ENCODE measurements at places on chromosomes 1 and 21. TPM values are rescaled to one million over a fixed set of nuclear protein-coding genes. Genes with fewer than 3 reads are reported as not detected.

DNA sequence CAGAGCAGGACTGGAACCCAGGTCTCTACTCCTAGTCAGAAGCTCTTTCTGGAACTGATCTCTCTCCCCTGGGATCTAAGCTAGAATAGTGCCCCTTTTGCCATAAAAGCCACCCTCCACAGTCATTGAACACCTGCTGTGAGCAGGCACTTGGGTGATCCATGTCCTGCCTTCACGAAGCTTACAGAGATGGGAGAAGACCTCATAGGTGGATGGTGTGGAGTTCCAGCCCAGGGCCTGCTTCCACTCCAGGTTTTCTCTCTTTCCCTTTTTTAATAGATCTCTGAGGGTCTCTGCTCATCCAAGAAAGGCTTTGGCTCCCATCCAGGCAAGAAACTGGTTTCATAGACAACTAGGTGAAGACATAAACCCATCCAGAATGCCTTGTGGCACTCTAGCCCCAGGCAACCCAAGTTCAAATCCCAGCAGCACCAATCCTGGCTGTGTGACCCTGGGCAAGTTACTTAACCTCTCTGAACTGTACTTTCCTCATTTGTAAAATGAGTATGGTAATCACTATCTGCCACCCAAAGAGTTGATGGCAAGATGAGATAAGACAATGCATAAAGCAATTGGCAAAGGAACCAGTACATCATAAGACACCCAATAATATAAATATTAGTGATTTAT lies 46.4 kb upstream of the TMEM51 start:
- H3K4me1 ChIP-seq: no peaks in the 10 kb centered on the region
- no peaks in the 10 kb centered on the region for H3K36me3 ChIP-seq
- H3K4me3 ChIP-seq: no peak overlapping the region
- DNase-seq: no peak

- H3K36me3 ChIP-seq: no peaks in the 10 kb centered on the region
- H3K4me3 ChIP-seq: no peak overlapping the region
- H3K27me3 ChIP-seq: no peaks in the 10 kb centered on the region
- H3K4me1 ChIP-seq: no peaks in the 10 kb centered on the region
Observed at GRCh38 chr21:38479641-38480525, 18.4 kb downstream of the ERG start.

DNA sequence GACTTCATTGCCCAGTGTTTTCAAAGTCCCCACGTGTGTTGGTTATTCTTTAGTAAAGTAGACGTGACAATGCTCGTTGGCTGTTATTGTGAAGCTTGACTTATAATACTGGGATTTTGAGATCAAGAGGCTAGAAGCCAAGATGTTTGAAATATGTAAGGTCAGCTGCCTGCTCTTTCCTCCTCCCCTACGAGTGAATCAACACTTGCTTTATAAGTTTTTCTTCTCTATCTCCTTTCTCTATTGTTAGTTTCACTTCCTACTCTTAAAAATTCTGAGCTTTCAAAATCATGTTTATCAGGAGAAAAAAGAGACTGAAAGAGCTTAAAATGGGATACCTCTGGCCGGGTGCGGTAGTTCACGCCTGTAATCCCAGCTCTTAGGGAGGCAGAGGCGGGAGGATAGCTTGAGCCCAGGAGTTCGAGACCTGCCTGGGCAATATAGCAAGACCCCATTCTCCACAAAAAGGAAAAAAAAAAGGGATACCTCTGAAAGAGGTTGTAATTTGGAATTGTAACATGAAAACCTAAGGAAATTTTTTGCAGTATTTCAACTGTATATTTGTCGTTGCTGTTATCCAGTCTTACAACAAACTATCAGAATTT lies 72.0 kb downstream of the EPB41 start:
- no peak overlapping the region for H3K27ac ChIP-seq
- peaks cover 8% of the 10 kb centered on the region for H3K4me1 ChIP-seq
- no peaks in the 10 kb centered on the region for H3K27me3 ChIP-seq
- DNase-seq: no peak

DNA sequence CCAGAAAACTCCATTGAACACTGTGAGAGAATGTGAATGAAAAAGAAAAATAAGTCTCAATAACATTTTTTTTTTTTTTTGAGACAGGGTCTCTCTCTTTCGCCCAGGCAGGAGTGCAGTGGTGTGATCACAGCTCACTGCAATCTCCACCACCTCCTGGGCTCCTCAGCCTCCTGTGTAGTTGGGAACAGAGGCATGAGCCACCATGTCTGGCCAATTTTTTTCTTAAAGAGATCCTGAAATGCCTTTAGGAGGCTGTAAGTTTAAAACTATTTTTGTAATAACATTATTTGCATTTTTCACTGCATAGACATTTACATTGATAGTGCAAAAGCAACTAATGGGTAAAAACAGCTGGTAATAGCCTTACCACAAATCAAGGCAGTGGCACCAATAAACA lies 35.3 kb downstream of the GDAP2 start:
- no peak overlapping the region for H3K4me3 ChIP-seq
- H3K27ac ChIP-seq: no peak overlapping the region
- no peaks in the 10 kb centered on the region for H3K4me1 ChIP-seq

S100A3 gene
- total RNA-seq: 0.29 TPM
